Stimulated activated CD4-positive, alpha-beta T cell treated with anti-CD3 and anti-CD28 coated beads, Interleukin-1b, Interleukin-23, amount 100 ng/mL, for 4 hours (primary cell): ENCODE measurements at places on chromosomes 5 and 9.

- DNase-seq = no peak
Measured at GRCh38 chr5:88956416-88956815, 73.4 kb upstream of the MEF2C start.

GRCh38 chr9:86764671-86765343 lies 182.5 kb downstream of the GAS1 start:
- DNase-seq = no peak

DNA sequence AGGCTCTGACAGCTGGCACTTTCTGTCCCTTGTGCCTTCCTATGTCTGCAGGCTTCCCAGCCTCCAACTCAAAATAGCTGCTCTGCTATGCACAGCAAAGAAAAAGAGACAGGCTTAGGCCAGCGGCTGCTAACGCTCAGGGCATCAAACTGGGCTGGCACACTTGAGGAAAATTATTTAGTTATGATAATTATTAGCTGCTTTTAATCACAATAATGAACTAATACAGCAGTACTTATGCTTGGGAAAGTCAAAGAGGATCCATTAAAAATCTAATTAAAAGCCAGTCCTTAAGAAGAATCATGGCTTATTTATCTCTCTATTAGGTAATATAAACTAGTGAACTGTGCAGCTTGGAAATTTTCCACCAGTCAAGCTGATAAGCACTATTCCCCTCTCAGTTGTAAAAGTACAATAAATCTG lies 233.2 kb downstream of the SLIT3 start:
- DNase-seq = no peak

DNA sequence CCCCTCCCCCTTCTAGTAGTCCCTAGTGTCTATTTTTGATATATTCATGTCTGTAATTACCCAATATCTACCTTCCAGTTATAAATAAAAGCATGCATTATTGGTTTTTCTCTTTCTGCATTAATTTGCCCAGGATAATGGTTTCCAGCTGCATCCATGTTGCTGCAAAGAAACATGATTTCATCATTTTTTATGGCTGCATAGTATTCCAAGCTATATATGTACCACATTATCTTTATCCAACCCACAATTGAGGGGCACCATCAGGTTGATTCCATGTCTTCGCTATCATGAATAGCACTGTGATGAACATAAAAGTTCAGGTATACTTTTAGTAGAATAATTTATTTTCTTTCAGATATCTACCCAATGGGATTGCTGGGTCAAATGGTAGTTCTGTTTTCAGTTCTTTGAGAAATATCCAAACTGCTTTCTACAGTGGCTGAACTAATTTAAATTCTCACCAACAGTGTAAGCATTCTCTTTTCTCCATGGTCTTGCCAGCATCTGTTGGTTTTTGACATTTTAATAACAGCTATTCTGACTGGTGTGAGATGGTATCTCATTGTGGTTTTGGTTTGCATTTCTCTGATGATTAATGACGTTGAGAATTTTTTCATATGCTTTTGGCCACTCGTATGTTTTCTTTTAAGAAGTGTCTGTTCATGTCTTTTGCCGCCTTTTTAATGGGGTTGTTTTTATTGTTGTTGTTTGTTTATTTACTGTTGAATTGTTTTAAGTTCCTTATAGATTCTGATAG lies 746.1 kb upstream of the MEF2C start:
- DNase-seq = no peak

DNA sequence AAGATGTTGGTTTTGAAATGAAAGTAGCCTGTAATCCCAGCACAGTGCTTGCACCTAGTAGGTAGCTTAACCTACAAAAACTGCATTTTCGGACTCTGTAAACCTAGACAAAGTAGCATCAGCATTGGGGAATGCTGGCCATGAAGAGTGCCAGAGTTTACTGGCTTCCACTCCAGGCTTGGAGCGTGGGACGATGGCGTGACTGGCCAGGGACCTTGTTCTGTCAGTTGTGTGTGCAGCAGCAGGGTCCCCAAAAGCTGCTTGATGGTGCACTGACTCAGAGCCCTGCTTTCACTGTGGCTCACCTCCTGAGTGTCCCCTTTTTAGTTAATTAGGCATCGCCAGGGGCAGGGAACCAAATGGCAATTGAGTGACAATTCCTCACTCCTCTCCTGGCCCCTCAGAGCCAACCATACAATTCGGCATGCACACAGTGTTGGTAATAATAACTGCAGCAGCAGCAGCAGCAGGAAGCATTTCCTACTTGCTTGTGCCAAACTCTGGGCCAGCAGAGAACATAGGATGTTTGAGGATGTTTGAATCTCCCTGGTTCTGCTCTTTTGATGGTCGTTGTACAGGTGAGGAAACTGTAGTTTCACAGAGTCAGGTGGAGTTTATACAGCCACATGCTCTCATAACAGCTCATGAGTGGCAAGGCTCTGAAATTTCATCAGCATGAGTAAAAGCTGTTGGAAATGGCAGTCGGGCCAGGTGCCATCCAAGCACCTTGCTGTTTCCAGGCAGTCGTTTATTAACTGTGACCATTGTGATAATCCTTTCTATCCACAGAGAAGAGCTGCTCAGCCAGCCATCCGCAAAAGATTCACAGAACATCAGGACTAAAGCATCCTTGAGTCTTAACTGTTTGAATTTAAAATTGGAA lies 4.2 kb downstream of the UBE2QL1 start:
- DNase-seq = no peak

DNA sequence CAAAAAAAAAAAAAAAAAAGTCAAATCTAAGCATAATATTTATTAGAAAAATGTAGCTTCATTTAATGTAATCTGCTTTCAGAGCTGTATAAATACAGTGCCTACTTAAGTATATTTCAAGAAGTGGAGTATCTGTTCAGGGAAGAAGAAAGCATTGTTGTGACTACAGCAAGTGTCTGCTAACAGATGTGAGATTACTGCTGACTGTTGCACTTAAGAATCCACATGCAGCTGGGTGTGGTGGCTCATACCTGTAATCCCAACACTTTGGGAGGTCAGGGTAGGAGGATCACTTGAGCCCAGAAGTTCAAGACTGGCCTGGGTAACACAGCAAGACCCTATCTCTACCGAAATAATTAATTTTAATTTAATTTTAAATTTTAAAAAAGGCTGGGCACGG lies 19.0 kb downstream of the KDM3B start:
- no peak for DNase-seq

GRCh38 chr5:34831303-34831702 lies 7.7 kb upstream of the TTC23L start:
- no peak for DNase-seq

GRCh38 chr5:174293481-174293880 lies 248.0 kb downstream of the NSG2 start:
- no peak for DNase-seq

GRCh38 chr5:31156631-31157160 lies 36.8 kb upstream of the CDH6 start:
- no peak for DNase-seq

DNA sequence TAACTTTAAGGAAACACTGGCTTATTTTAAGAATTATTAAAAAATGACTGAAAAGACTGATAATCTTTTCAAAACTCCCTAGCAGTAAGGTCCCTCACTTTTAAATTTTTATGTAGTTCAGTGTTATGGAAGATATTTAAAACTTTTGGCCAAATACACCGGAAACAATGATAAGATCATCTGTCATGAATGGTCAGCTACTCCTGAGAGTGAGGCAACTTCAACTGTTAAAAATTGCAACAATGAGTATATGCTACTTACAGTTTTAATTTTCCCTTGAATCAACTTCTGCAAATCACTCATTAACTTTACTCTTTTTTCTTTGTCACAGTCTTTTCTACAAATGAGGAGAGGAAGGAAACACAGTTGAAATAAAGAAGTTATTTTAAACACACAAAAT lies 10.8 kb downstream of the PUM3 start:
- DNase-seq = no peak

DNA sequence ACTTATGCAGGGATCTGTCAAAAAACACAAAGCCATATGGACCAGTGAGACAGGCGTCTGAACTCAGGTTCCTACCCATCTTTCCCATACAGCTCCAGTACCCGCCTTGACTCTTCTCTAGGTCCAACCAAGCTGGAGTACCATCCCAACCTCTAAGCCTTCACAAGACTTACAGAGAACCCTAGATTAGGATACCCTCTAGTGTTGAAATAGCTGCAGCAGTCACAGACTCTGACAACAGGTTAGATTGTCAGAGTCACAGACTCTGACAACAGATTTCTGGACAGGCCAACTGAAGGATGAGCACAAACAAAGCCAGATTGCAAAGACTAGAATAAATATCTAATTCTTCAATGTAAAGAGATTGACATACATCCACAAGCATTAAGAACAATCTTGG lies 266.1 kb downstream of the GRIA1 start:
- DNase-seq = no peak

- DNase-seq = no peak
Measured at GRCh38 chr5:150609843-150610584, 30.4 kb upstream of the SYNPO start.

- no peak for DNase-seq
Measured at GRCh38 chr5:156589104-156589945, 260.8 kb upstream of the PPP1R2B start.

- DNase-seq = no peak
Measured at GRCh38 chr5:74145951-74146350, 494.6 kb downstream of the ENC1 start.

DNA sequence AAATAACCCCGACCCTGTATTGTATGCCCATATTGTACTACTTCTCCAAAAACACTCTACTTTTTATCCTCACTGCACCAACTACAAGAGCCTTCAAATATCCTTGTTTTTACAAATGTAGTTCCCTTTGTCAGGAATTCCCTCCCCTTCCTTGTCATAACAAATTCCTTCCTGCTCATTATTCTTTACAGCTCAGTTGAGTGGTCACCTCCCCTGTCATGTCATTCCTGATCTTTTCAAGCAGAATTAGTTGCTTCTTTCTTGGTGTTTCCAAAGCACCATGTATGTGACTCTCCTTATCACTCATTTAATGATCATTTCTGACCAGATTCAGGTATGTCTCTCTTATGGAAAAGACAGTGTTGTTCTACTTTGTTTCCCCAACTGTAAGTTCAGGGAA lies 194.2 kb upstream of the SMC2 start:
- DNase-seq = no peak

DNA sequence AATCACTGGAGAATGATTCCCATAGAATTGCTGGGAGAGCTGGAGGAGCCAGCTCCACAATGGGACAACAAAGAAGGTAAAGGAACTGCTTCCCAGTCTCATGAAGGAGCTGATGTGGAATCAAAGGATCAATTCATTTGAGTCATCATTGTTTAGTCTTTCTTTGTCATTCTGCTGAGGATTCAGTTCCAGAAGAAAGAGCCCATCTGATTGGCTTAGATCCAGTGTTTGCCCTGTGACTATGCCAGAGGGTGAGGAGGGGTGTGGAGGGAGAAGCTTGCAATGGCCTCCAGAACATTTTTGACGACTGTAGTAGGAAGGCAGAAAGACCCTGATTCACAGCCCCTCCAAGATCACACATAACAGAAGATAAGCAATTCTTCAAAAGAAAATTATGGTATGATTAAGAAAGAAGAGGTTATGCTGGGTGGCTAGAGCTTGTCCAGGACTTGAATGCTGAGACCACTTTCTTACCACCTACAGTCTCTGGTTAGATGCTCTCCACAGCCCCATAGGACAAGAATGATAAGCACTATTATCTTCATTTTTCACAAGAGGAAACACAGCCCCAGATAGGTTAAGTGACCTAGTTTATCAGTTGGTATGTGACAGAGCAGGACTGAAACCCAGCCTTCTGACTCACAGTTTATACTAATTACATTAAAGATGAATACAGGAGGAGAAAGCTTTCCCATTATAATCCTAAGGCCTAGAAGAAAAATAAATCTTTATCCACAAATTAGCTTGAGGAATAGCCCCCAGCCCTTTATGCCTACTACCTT lies 363.1 kb downstream of the PRELID2 start:
- DNase-seq = no peak

DNA sequence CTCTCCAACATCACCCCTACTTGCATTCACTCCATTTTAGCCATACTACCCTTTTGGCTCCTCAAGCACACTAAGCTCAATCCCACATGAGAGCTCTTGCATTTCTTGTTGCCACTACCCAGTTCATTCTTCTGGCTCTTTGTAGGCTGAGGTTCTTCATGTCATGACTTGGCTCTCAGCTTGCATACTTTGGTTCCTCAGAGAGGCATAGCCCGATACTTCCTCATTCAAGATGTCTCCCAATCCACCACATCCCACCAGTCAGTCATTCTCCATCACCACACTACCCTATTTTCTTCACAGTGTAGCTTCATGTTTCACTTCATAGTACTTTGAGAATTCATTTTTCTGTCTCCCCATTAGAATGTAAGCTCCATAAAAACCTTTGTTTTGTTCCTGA lies 116.7 kb downstream of the NR6A1 start:
- no peak for DNase-seq

DNA sequence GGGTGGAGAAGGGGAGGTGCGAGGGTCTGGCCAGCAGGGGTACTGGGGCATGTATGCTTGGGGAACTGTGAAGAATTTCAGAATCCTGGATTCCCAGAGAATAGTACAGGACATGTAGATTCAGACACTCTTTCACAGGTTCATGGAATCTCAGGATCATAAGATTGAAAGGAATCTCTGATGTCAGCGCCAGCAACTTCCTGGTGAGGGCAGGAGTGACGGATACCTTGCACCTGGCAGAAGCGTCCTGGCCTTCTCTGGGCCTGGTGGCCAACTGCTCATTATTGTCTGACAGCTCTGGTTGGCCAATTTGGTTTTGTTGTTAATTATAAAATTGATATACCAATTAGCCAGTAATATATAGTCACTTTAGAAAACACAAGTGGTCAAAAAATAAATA lies 6.9 kb downstream of the GM2A start:
- DNase-seq = no peak

- DNase-seq = no peak
Measured at GRCh38 chr9:91930475-91930874, 19.6 kb downstream of the ROR2 start.

GRCh38 chr5:42467981-42468524 lies 44.8 kb downstream of the GHR start:
- DNase-seq = no peak

GRCh38 chr5:13934125-13934524 lies 10.4 kb downstream of the DNAH5 start:
- DNase-seq = no peak

DNA sequence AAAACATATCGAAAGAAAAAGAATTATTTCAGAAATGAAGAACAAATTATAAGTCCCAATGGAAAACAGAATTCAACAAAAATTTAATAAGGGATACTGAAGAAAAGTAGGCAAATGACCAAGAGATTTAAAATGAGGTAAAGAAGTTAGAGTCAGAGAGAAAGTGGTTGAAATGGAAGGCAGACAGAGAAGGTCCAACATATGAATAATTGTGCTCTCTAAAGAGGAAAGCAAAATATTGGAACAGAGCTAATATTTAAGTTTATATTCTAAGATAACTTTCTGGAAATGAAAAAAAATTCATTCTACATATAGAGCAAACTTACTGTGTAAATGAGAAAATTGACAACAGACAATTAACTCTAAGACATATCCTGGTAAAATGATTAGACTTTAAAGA lies 94.1 kb downstream of the PTCH1 start:
- no peak for DNase-seq

DNA sequence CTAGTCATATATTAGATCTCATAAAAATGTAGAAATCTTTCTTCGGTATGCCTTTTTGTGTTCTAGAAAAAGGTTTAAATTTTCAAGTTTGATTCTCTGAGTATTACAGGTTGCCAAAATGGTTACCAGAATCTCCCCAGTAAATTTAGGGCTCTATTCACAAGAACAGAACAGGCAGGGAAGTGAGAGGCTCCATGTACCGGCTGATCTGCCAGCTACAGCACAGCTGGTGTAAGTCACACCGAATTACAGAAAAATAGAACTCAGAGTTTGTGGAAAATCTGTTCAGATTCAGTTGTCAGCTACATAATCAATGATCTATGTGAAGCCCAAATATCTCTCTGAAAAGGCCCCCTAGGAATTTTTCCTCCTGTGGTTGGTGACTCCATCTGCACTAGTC lies 10.5 kb downstream of the FAM81B start:
- DNase-seq = no peak
